ENCODE measurements at places on chromosomes 2 and 18.

GRCh38 chr2:189022492-189022891, 48.3 kb downstream of the COL3A1 start:
- no peaks in the 10 kb centered on the region for H3K36me3 ChIP-seq
- no peaks in the 10 kb centered on the region for H3K27me3 ChIP-seq
- no peak overlapping the region for H3K4me3 ChIP-seq
- DNase-seq = peak; percentile 90
- peaks cover 15% of the 10 kb centered on the region for H3K4me1 ChIP-seq

DNA sequence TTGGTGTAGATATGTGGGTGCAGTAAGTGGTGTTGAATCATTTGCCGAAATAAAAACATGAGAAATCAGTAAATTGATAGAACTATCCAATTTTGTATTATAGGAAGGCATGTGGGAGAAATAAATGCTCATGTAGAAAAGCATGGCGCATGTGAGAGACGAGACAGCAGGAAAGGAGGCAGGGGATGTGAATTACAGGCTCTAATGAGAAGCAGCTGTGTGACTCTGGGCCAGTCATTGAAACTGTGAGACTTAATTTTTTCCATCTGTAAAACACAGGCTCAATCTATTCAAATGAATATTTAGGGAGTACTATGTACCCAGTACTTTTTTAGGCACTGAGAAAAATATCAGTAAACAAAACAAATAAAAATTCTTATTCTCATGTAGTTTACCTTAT, 42.6 kb upstream of the MAP3K20 start:
- H3K36me3 ChIP-seq = no peaks in the 10 kb centered on the region
- H3K4me1 ChIP-seq = peaks cover 2% of the 10 kb centered on the region
- no peak overlapping the region for H3K4me3 ChIP-seq
- H3K27ac ChIP-seq = no peak overlapping the region

GRCh38 chr2:121735518-121736074, 1.1 kb downstream of the NIFK start:
- H3K27me3 ChIP-seq = peaks cover 6% of the 10 kb centered on the region
- no peak for DNase-seq
- H3K27ac ChIP-seq = peak overlapping the region; percentile 85

- H3K4me1 ChIP-seq = no peaks in the 10 kb centered on the region
- H3K27ac ChIP-seq = no peak overlapping the region
- no peaks in the 10 kb centered on the region for H3K27me3 ChIP-seq
- no peak for DNase-seq
Measured at GRCh38 chr2:151872463-151872862, 44.2 kb upstream of the ARL5A start.

DNA sequence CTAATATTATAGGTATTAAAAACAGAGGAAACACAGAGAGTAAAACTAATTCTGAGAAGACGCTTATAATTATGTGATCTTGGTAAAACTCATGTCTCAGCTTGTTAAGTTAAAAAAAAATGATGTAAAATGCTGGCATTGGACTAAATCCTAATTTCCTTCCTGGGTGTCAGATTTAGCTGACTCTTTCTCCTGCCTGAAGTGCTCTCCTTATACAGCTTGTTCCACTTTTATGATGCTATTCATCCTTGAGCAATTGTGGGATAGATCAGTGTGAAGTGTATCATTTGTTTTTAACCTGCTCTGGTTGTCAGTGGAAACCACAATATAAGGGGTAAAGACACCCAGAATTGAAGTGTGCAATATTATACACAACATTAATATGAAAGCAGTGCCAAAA, 84.9 kb downstream of the EFEMP1 start:
- H3K4me1 ChIP-seq = peaks cover 7% of the 10 kb centered on the region
- no peak for DNase-seq
- no peaks in the 10 kb centered on the region for H3K27me3 ChIP-seq
- H3K4me3 ChIP-seq = no peak overlapping the region

GRCh38 chr2:165871025-165871424, 77.0 kb upstream of the GALNT3 start:
- H3K4me3 ChIP-seq = no peak overlapping the region
- no peaks in the 10 kb centered on the region for H3K4me1 ChIP-seq
- H3K27me3 ChIP-seq = no peaks in the 10 kb centered on the region
- no peak for DNase-seq

DNA sequence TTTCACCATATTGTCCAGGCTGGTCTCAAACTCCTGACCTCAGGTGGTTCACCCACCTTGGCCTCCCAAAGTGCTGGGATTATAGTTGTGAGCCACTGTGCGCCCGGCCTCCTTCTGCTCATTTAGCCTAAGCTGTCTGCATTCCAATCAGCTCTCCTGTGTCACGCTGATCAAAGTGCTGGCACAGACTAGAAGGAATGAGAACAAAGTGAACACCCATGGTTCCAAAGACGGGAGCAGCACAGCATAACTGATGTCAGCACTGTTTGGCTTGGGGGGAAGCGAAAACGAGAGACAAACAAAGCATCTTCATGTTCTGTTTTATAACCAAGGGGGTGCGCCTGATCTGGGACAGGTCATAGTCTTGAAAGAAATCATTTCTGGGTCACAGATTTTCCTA, 43.3 kb downstream of the DIPK1C start:
- H3K36me3 ChIP-seq = no peaks in the 10 kb centered on the region
- H3K27me3 ChIP-seq = no peaks in the 10 kb centered on the region
- no peak for DNase-seq
- H3K4me3 ChIP-seq = no peak overlapping the region

- no peak overlapping the region for H3K27ac ChIP-seq
- H3K36me3 ChIP-seq = no peaks in the 10 kb centered on the region
- no peaks in the 10 kb centered on the region for H3K27me3 ChIP-seq
- no peak for DNase-seq
- no peaks in the 10 kb centered on the region for H3K4me1 ChIP-seq
Measured at GRCh38 chr2:77488141-77488540, 34.0 kb downstream of the LRRTM4 start.

DNA sequence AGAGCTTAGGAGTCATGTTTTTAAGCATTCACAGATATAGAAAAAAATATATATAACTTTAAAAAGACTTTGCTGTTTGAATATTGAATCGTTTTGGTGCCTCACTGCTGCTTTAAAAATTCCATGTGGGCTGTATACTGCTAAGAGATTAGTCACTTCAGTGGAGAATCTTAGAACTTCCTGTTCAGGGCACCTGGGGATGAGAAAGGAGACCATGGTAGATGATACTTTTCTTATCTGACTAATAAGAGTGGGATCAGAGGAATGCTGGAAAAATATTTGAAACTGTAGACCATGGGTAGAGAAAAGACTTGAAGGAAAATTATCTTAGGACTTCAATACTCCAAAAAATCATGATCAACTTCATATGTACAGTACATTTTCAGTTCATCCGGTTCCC, 442.2 kb upstream of the SETBP1 start:
- no peaks in the 10 kb centered on the region for H3K4me1 ChIP-seq
- H3K27me3 ChIP-seq = no peaks in the 10 kb centered on the region
- peak; percentile 59 for DNase-seq

DNA sequence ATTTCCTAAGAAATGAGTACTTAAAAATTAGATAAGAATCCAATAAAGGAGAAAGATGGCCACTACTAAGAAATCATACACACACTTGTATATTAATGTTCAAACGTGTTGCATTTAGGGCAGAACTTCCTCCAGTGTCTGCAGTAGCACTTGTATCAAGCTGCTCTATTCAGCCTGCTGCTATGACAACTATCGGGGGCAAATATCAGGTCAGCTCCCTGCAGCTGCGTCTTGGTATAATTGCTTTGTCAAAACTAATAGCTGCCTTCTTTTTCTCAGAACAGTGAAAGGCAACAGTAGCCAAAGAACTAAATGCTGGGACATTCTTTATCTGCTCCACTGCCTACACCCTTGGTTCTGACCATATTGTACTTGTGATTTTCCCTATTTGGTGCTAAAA, 300.7 kb downstream of the NOL4 start:
- no peaks in the 10 kb centered on the region for H3K36me3 ChIP-seq
- no peaks in the 10 kb centered on the region for H3K27me3 ChIP-seq
- no peak overlapping the region for H3K27ac ChIP-seq
- DNase-seq = no peak
- no peak overlapping the region for H3K4me3 ChIP-seq

DNA sequence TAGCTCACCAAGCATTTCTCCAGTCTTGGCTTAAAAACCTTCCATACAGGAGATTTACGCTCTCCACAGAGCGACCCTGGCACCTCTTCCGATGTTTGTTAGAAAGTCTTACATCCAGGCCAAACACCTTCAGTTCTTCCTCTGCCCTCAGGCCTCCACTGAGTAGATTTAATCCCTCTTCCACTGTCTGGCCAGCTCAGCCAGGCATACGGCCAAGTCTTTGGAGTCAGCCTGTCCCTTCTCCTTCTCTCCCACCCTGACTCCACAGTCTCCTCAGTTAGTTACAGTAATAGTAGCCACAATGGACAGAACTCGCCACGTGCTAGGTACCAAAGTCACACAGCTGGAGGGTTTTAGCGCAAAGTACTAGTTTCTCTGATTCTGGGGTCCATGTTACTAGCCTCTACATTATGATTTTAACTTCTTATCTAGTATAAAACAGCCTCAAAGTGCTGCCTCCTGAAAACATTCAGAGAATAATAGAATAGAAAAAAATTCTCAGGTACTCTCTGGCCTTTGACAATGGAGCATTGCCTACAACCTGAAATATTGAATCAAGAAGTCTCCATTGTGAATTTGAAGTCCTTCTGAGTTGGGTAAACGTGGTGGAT, 39.5 kb downstream of the THNSL2 start:
- H3K4me3 ChIP-seq = no peak overlapping the region
- H3K27me3 ChIP-seq = no peaks in the 10 kb centered on the region
- DNase-seq = no peak
- H3K27ac ChIP-seq = no peak overlapping the region
- H3K36me3 ChIP-seq = no peaks in the 10 kb centered on the region
- H3K4me1 ChIP-seq = no peaks in the 10 kb centered on the region

DNA sequence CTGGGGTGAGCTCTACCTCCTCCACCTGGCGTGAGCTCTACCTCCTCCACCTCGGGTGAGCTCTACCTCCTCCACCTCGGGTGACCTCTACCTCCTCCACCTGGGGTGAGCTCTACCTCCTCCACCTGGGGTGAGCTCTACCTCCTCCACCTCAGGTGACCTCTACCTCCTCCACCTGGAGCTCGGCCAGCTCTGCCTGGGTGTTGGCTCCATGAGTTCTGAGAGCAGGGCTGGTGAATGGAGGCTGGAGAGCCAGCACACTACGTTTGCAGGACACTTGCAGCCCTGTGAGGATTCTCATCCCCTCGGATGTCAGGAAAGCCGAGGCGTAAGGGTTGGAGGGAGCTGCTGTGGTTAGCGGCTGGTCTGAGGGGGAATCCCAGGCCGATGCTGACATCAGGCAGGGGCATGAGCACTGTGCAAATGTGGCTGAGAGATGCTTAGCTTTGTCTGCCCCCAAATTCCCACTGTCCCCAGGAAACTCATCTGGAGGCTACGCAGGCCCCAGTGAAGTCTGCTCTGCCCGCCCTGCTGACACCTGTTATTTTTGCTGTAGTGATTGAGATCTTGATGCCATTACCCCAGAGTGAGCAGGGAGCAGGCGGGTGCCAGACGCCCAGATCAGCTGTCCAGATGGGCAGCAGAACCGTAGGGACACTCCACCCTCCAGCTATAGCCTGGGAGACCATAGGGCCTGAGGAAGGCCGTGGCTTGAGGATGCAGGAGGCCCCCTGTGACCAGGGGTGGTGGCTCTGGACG, 3.3 kb downstream of the CROCC2 start:
- no peaks in the 10 kb centered on the region for H3K36me3 ChIP-seq
- no peak overlapping the region for H3K4me3 ChIP-seq
- H3K27ac ChIP-seq = no peak overlapping the region
- H3K4me1 ChIP-seq = peaks cover 6% of the 10 kb centered on the region

GRCh38 chr2:14143435-14143834, 489.1 kb upstream of the LRATD1 start:
- no peaks in the 10 kb centered on the region for H3K4me1 ChIP-seq
- no peak overlapping the region for H3K4me3 ChIP-seq
- H3K27me3 ChIP-seq = no peaks in the 10 kb centered on the region
- no peak for DNase-seq
- no peak overlapping the region for H3K27ac ChIP-seq
- H3K36me3 ChIP-seq = no peaks in the 10 kb centered on the region

GRCh38 chr2:84427235-84428138, 31.6 kb downstream of the SUCLG1 start:
- H3K27ac ChIP-seq = no peak overlapping the region
- H3K36me3 ChIP-seq = peaks cover 8% of the 10 kb centered on the region
- peaks cover 2% of the 10 kb centered on the region for H3K4me1 ChIP-seq
- H3K27me3 ChIP-seq = no peaks in the 10 kb centered on the region

- H3K4me3 ChIP-seq = no peak overlapping the region
- DNase-seq = no peak
- H3K27me3 ChIP-seq = no peaks in the 10 kb centered on the region
- H3K36me3 ChIP-seq = no peaks in the 10 kb centered on the region
Measured at GRCh38 chr2:14303366-14304115, 329.0 kb upstream of the LRATD1 start.

GRCh38 chr2:11656671-11657101, 13.3 kb downstream of the NTSR2 start:
- no peak for DNase-seq
- H3K27ac ChIP-seq = no peak overlapping the region
- peaks cover 13% of the 10 kb centered on the region for H3K27me3 ChIP-seq

DNA sequence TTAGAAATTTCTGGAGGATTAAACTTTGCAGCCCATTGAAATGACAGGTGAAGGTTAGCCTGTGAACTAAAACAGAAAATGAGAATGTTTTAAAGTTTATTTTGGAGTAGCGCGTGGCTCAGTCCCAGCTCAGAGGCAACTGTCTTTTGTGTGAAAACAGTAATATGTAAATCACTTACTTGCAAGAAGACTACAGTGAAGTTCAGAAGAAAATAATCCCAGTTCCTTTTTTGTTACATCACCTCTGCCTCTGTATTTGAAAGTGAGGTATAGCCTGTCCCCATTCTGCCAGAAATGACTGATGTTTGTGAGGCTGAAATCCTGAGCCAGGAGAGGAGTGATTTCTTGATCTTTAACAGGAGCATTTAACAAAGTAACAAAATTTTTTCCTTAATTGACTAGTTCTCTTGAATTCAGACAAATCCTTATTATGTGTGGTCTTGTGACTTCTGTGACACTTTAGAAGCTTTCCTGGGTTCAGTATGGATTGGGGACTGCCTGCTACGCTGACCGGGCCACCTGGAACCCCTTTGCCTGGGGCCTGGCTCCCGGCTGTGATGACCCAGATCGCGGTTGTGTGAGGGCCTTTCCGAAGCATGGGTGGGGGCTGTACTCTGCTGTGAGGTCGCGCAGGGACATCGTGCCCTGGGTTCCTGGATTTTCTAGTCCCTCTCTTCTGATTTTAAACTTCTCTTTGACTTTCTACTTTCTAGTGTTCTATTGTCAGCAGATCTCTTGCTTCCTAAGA, 24.3 kb downstream of the TRAPPC12 start:
- peaks cover 9% of the 10 kb centered on the region for H3K36me3 ChIP-seq
- no peak overlapping the region for H3K4me3 ChIP-seq
- H3K27ac ChIP-seq = no peak overlapping the region
- no peaks in the 10 kb centered on the region for H3K27me3 ChIP-seq
- H3K4me1 ChIP-seq = no peaks in the 10 kb centered on the region

GRCh38 chr18:732371-732770, 19.9 kb upstream of the ENOSF1 start:
- no peak overlapping the region for H3K27ac ChIP-seq
- H3K4me1 ChIP-seq = no peaks in the 10 kb centered on the region
- H3K27me3 ChIP-seq = no peaks in the 10 kb centered on the region
- DNase-seq = no peak
- no peak overlapping the region for H3K4me3 ChIP-seq

GRCh38 chr18:4270016-4270415, 185.1 kb downstream of the DLGAP1 start:
- H3K27ac ChIP-seq = no peak overlapping the region
- no peak overlapping the region for H3K4me3 ChIP-seq
- H3K4me1 ChIP-seq = no peaks in the 10 kb centered on the region
- DNase-seq = no peak
- H3K36me3 ChIP-seq = no peaks in the 10 kb centered on the region
